Fibroblast of lung (primary cell): ENCODE measurements at places on chromosomes 2 and 18. TPM values are rescaled to one million over a fixed set of nuclear protein-coding genes. Genes with fewer than 3 reads are reported as not detected.

Gene FEV
- total RNA-seq: not detected in 2 replicates

Gene NT5DC4
- total RNA-seq: not detected in 2 replicates

Gene OLA1
- 70.4 and 74.3 TPM in 2 replicates for total RNA-seq

Gene GLI2
- 3.3 TPM in 2 replicates for total RNA-seq

Gene SLC9A2
- total RNA-seq: not detected in 2 replicates

Gene FAM228A
- total RNA-seq: 0.51 and 0.99 TPM in 2 replicates

Gene PRKAG3
- total RNA-seq: 0.26 and 0.33 TPM in 2 replicates

Gene CYP27C1
- total RNA-seq: not detected in 2 replicates

Gene FAHD2B
- 7.3 and 8.7 TPM in 2 replicates for total RNA-seq

Gene ANKRD62
- total RNA-seq: not detected in 2 replicates
